Ureter (tissue), 1 donor: ENCODE measurements at places on chromosomes 16 and 17. TPM values are rescaled to one million over a fixed set of nuclear protein-coding genes. Genes with fewer than 3 reads are reported as not detected.

GRCh38 chr16:2515180-2515851 is 1.6 kb downstream of the ATP6V0C start:
- no peak for DNase-seq

DNA sequence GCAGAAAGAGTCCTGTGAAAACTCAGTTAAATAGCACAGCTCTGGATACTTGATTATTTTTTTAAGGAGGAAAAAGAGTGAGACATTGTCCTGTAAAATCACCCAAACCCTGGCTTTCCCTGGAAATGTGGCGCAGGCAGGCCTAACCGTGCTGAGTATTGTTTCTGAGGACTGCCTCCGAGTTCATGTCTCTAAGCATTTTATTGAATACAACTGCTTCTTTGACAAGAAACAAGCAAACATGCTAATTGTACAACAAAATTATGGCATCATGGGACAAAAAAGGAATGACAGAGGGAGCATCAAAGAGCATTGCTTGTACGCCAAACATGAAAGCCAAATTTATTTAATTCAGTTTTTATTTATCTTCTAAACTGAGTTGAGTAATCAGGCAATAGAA is 64.5 kb upstream of the HSBP1 start:
- DNase-seq, result no peak

- no peak for DNase-seq
Measured at GRCh38 chr17:27586203-27586721, 44.7 kb upstream of the LGALS9 start.

DNA sequence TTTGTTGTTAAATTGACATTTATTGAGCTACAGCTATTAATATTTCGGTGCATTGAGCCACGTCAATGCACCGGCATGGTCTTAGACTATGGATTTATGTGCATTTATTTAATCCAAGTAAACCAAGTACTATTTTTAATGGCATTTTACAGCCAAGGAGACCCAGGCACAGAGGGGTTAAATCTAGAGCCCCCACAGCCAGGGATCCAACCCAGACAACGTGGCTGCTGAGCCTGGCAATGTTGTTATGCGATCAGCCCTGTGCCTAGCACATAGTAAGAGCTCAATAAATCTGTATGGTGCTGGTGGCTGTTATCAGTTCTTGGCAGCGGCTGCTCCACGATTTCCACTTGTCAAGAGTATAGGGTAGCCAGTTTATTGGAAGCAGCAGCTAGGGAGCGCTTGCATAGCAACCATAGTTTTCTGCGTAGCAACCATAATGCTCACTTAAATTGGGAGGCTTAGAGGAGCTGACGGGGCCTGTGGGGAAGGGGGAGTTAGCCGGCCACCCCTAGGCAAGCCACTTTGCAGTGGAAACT is 541 bp upstream of the RBBP6 start:
- DNase-seq, result no peak

DNA sequence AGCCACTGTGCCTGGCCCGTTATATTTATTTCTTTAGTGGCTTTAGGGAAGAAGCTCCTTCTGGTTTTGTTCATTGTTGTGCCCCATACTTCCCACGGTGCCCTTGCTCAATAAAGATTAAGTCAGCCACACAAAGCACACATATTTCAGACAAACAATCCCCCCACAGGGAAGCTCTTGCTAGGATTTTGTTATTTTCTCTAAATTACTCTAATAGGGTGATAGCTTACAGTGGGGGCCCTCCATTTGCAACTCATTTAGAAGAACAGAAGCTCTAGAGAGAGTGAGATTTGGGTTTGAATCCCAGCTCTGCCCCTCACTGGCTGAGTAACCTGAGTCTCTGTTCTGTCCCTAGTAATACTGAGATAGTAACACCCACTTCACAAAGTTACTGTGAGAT is 499.9 kb downstream of the GRIN2A start:
- DNase-seq, result no peak

DNA sequence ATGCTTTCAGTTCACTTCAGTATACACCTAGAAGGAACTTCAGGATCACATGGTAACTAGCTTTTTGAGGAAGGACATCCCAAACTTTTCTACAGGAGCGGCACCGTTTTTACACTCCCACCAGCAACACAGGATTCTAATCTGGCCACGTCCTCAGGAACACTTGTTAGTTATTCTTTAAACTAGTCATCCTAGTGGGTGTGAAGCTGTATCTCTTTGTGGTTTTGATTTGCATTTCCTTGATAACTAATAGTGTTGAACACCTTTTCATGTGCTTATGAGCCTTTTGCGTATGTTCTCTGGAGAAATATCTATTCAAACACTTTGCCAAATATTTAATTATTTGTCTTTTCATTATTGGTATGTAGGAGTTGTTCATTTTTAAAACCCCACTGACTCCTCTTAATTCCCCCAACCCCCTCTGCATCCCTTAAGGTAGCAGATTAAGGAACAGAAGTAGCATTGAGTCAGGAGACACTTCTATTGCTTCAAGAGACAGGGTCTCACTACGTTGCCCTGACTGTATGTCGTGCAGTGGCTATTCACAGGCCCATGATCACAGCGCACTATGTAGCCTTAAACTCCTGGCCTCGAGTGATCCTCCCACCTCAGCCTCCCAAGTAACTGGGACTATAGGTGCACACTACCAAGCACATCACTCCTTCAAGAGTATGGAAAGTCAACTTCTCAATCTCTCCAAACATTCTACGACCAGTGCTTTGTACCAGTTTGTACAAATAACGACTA is 25.4 kb downstream of the YWHAE start:
- DNase-seq, result no peak

DNA sequence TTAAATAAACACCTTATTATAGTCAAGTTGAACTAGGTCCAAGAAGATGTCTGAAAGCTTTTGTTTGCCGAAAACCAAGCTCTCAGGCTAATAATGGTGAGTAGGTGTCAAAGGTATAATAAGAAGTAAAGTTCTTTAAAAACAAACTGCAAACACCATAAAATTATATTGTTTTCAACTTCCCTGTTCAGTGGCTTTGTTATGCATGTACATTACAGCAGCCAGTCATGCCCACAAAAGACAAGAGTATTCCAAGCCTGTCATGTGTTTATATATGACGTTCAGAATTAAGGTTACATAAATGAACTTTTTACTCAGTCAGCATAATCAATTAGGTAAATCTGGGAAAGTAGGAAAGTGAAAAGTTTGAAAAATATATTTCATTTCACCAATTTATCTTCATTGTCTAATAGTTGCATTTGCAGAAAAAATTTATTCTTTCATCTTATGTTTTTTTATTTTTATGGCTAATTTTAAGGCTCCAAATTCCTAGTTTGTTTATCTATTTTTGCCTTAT is 928.7 kb upstream of the SOX9 start:
- no peak for DNase-seq

DNA sequence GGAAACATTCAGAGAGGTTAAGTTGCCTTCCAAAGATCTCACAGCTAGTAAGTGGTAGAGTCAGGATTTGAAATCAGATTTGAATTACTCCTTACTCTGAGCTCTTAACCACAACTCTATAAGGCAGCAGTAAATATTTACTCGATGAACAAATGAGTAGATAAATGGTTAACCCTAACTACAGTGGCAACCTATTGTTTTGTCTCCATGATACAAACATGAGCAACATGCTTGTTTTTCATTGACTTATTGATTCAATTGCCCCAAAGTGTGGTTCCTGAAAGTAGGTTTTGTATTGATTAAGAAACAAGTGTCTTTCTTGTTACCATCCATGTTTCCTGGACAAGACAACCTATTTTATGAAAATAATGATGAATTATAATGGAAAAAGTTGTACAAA is 34.8 kb upstream of the DDX52 start:
- no peak for DNase-seq

DNA sequence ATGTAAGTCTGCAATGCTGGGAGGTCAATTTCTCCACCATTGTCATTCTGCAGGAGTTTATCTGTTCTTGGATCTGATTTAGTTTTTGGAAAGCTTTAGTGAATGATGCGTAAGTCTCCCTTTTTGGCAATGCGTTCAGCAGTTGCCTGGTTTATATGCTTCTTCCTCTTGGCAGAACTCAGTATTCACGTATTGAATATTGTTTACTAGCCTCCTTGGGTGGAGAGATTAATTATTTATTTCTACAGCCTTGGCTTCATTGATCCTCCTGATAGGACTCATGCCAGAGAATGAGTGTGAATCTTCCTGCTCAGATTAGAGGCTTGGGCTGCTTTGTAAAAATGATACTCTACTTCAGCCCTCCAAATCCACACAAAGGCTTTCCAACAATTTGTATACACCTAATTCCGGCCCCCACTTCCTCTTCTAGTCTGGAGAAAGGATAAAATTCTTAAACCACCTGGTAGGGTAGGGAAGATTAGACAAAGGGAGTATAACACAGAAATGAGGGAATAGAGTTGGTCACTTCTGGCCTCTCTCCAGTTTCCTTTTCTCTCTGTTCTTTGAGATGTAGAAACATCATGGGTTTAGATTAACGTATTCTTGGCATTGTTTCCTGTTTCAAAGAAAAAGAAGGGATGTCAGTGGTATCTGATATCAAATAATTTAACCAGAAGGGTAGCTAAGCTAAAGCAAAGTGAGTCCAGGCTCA is 929.8 kb downstream of the KCNJ2 start:
- no peak for DNase-seq

GRCh38 chr16:51716195-51716594 is 565.1 kb upstream of the SALL1 start:
- DNase-seq, result no peak

GRCh38 chr17:55521186-55521585 is 9.9 kb upstream of the SMIM36 start:
- DNase-seq, result no peak

GRCh38 chr16:83508295-83508694 is 299.5 kb upstream of the HSBP1 start:
- DNase-seq, result no peak

DNA sequence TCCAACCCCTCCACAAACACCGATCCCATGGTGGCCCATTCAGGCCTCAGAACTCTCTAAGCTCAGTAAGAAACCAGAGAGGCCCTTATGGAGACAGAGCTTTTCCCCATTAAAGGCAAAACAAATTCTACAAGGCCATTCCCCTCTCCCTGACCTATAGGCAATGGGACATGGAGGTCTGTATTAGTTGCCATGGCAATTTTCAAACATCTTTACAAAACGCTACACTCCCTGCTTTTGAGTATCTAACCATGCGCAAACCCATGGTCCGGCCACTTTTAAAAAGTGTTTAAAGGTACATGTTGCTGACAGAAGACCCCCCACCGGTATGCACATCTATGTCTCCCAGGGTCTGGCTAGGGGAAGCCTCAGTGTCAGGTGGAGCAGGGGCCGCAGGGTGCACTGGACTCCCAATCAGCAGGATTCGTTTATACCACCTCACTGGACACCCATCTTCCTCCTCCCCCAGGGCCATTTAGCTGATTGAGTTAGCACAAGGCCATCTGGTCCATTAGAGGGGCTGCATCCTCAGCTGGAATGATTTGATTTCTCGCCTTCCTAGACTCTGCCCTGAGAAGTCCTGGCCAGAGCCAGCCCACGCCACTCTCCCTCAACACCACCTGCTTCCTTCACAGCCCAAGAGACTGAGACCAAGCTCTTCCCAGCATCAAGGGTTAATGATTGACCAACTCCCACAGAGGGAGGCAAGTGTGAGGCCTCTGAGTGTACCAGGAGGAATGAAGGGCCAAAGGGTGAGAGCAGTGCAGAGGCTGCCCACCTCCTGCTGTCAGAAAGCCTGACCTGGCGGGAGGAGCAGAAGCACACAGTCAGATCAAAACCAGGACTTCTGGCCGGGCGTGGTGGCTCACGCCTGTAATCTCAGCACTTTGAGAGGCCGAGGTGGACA is 10.9 kb downstream of the ACLY start:
- no peak for DNase-seq

- no peak for DNase-seq
Measured at GRCh38 chr17:79970576-79971068, 65.0 kb downstream of the TBC1D16 start.

DNA sequence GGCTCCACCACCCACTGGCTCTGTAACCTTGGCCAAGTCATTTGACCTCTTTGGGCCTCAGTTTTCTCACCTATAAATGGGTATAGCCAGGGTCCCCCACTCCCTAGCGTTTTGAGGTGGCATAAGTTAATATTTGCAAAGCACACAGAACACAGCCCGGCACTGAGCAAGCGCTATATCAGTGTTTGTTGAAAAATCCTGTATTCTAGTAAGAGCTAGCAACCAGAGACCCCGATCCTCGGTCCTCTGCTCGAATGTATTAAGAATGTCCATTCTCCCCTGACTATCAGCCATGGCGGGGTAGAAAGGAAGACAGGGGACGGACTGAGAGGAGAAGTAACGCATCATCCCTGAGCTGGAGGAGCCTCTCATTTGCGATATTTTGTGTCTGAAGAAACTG is 131.2 kb downstream of the IRF8 start:
- no peak for DNase-seq

- no peak for DNase-seq
Measured at GRCh38 chr16:60945225-60945624, 1091.0 kb downstream of the CDH8 start.

DNA sequence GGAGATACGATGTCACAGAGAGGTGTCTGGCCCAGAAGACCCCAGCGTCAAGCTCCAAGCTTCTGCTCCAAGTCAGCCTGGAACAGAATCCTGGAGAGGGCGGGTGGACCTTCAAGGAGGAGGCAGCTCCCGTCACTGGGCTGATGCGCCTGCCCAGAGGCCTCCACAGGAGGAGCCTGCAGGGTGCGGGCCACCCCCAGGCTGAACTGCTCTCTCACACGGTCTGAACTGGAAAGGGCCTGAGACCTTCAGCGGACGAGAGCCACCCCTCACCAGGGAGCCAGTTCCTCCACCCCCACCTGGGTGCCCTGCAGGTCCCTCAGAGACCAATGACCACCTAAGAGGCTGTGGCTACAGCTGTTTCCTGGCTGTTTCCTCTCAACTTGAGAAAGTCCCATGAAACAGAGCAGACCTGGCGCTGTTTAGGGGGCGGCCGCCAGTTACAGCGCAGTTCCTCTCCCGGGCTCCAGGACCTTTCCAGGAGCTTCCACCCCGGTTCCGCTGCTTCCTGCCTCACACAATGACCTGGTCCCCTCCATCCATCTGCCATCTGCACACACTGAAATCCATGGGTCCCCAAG is 36.0 kb upstream of the KLHDC4 start:
- no peak for DNase-seq

The KCTD11 gene
- 11.5 TPM for total RNA-seq

The CCL22 gene
- not detected for total RNA-seq

The SLC25A39 gene
- 135 TPM for total RNA-seq

The ASPHD1 gene
- 1.2 TPM for total RNA-seq

The CRYBA1 gene
- not detected for total RNA-seq

The MYH13 gene
- total RNA-seq, result not detected

The MMP28 gene
- total RNA-seq, result 23.5 TPM

The HSPB9 gene
- not detected for total RNA-seq

The IGFALS gene
- not detected for total RNA-seq
